B cell (primary cell): ENCODE measurements at places on chromosomes 1 and 21. TPM values are rescaled to one million over a fixed set of nuclear protein-coding genes. Genes with fewer than 3 reads are reported as not detected.
A peak's percentile ranks its signal among the peaks of the same experiment; 100 is the strongest.

- H3K4me1 ChIP-seq: peaks cover 17% of the 10 kb centered on the region
- no peak for DNase-seq
- H3K27ac ChIP-seq: no peak overlapping the region
Measured at GRCh38 chr1:202155478-202156021, 4.9 kb downstream of the PTPN7 start.

DNA sequence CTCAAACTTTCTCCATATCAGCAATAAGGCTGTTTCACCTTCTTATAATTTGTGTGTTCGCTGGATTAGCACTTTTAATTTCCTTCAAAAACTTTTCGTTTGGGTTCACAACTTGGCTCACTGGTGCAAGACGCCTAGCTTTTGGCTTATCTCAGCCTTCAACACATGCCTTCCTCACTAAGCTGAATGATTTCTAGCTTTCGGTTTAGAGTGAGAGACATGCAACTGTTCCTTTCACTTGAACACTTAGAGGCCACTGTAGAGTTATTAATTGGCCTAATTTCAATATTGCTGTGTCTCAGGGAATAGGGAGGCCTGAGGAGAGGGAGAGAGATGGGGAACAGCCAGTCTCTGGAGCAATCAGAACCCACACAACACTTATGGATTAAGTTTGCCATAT is 41.2 kb upstream of the IFNLR1 start:
- H3K4me1 ChIP-seq: no peaks in the 10 kb centered on the region
- no peak for DNase-seq
- no peaks in the 10 kb centered on the region for H3K36me3 ChIP-seq
- H3K27me3 ChIP-seq: no peaks in the 10 kb centered on the region

DNA sequence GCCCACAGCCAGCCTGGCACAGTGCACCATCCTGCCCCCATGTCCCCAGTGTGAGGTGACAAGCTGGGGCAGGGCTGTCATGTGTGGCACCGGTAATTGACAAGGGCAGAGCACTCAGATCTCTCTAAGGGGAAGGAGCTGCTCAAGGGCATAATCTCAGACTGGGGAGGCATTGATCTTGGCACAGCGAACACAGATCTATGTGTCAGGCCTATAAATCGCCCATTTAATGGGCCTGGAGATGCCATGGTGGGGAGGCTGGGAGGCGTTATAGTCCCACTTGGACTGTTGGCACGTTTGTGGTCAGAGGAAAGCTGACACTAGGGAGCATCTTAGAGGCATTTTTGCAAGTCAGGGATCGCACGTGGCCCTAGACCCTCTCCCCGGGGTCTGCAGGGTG is 594.1 kb downstream of the PTPRU start:
- no peak overlapping the region for H3K27ac ChIP-seq
- no peak for DNase-seq
- H3K4me3 ChIP-seq: no peak overlapping the region
- H3K36me3 ChIP-seq: no peaks in the 10 kb centered on the region

The TMEM51 gene
- total RNA-seq: 0.30 TPM in 1 of 2 replicates, not detected in the other

- H3K27me3 ChIP-seq: no peaks in the 10 kb centered on the region
- H3K36me3 ChIP-seq: peaks cover 7% of the 10 kb centered on the region
- H3K4me3 ChIP-seq: no peak overlapping the region
- no peak for DNase-seq
- peak overlapping the region; percentile 41 for H3K27ac ChIP-seq
Measured at GRCh38 chr1:27889506-27889905, 17.2 kb downstream of the THEMIS2 start.

The KCNE2 gene
- not detected in 2 replicates for total RNA-seq

The TNNT2 gene
- not detected in 2 replicates for total RNA-seq

DNA sequence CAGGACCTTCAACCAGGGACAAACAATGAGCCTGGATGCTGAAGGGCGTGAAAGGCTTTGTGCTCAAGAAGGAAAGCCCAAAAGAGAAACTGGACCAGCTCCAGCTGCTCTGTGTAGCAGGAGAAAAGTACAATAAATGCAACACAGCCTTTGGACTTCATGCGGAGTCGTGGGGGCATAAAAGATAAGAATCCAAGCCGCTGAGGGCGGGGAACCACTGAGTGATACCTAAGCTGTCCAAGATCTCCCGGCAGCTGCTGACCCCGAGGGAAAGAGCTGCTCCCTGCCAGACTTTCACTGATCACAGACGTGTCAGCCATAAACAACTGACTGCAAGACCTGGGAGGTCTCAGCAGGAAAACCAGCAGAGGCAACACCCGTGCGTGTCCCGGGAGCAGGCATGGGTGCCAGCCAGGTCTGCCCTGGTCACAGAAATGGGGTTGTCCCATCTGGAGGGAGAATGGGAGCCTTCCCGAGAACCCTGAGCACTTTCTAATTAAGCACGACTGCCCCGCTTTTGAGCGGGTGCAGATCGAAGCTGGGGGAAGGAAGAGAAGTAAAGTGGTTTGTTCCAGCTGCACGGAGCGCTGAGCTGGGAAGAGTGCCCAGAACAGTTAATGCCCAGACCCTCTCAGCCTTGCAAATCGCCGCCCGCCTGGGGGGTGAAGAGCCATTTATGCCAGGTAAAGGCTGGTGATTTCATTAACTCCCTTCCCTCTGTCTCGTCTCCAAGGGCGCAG is 68.3 kb upstream of the TARDBP start:
- H3K36me3 ChIP-seq: no peaks in the 10 kb centered on the region
- H3K27ac ChIP-seq: no peak overlapping the region
- no peak for DNase-seq

GRCh38 chr1:941588-942383 is 17.3 kb downstream of the NOC2L start:
- H3K27ac ChIP-seq: no peak overlapping the region
- peaks cover 9% of the 10 kb centered on the region for H3K27me3 ChIP-seq
- peaks cover 31% of the 10 kb centered on the region for H3K4me1 ChIP-seq

GRCh38 chr1:23736437-23737134 is 6.7 kb upstream of the ELOA start:
- H3K36me3 ChIP-seq: no peaks in the 10 kb centered on the region
- no peak overlapping the region for H3K4me3 ChIP-seq
- no peak overlapping the region for H3K27ac ChIP-seq
- no peak for DNase-seq
- no peaks in the 10 kb centered on the region for H3K4me1 ChIP-seq

- no peak overlapping the region for H3K27ac ChIP-seq
- no peak overlapping the region for H3K4me3 ChIP-seq
- H3K27me3 ChIP-seq: no peaks in the 10 kb centered on the region
Measured at GRCh38 chr1:155648207-155649147, 38.5 kb downstream of the MSTO1 start.

DNA sequence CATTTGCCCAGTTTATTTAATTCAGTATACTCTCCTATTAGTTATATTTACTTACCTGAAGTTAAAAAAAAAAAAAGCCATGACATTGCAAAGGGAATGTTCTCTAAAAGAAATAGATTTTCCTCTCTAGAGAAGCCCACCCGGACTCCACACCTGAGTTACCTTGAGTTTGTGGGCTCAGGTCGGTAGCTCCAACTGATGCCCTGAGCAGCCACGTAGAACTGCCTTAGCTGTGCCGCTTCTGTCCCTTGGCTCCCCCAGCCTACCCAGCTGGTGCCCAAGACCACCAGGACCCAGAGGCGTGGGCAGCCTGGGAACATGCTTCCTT is 250 bp downstream of the F5 start:
- H3K27ac ChIP-seq: no peak overlapping the region
- H3K4me3 ChIP-seq: no peak overlapping the region

- H3K27ac ChIP-seq: no peak overlapping the region
- no peak for DNase-seq
- no peaks in the 10 kb centered on the region for H3K27me3 ChIP-seq
- H3K4me1 ChIP-seq: no peaks in the 10 kb centered on the region
- H3K4me3 ChIP-seq: no peak overlapping the region
Measured at GRCh38 chr1:232891071-232891470, 59.3 kb upstream of the NTPCR start.

GRCh38 chr1:10189659-10190058 is 20.7 kb upstream of the KIF1B start:
- H3K27me3 ChIP-seq: no peaks in the 10 kb centered on the region
- H3K36me3 ChIP-seq: no peaks in the 10 kb centered on the region
- H3K27ac ChIP-seq: no peak overlapping the region
- no peak overlapping the region for H3K4me3 ChIP-seq
- peaks cover 6% of the 10 kb centered on the region for H3K4me1 ChIP-seq

The TLCD4 gene
- 1.2 and 1.3 TPM in 2 replicates for total RNA-seq

- H3K4me3 ChIP-seq: no peak overlapping the region
- H3K27ac ChIP-seq: no peak overlapping the region
- no peaks in the 10 kb centered on the region for H3K36me3 ChIP-seq
- DNase-seq: no peak
- H3K4me1 ChIP-seq: no peaks in the 10 kb centered on the region
Measured at GRCh38 chr1:1989789-1990188, 13.8 kb downstream of the CFAP74 start.
